ENCODE measurements at places on chromosomes 16 and 17.

- DNase-seq: no peak
These were observed 174.2 kb downstream of the CYLD start for GRCh38 chr16:50916040-50916439.

DNA sequence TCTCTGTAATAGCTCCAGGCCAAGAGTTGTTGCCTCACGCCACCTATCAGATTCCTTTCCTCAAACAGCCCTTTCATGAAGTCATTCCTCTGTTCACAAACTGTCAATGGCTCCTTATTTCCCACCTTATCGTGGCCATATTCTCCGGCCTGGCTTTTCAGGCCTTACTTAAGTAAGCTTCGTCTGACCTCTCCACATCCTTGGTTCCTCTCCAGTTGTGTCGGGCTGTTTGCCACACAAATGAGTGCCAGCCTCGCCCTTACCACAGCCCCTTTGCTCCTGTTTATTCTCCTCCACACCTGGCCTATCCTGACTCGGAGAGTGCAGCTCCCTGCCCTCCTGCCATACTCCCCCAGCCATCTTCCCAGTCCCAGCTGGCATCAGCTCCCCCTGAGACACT lies 2.0 kb downstream of the TP53I13 start:
- no peak for DNase-seq

DNA sequence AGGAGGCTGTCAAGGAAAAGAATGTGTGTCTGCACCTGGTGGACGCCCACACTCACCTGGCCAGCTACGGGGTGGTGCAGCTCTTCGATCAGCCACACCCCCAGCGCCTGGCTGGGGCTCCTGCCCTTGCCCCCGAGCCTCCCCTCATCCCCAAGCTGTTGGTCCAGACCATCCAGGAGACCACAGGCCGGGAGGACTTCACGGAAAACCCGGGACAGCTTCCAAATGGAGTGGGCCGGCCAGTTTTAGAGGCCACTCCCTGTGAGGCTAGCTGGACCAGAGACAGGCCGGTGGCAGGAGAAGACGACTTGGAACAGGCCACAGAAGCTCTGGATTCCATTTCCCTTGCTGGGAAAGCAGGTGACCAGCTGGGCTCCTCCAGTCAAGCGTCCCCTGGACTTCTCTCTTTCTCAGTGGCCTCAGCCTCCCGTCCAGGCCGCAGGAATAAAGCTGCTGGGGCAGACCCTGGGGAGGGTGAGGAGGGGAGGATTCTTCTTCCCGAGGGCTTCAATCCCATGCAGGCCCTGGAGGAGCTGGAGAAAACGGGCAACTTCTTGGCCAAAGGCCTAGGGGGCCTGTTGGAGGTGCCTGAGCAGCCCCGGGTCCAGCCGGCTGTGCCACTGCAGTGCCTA lies 2.2 kb downstream of the WDR81 start:
- DNase-seq: no peak

GRCh38 chr17:20266806-20267458 lies 200.4 kb downstream of the LGALS9B start:
- DNase-seq: peak; percentile 89

DNA sequence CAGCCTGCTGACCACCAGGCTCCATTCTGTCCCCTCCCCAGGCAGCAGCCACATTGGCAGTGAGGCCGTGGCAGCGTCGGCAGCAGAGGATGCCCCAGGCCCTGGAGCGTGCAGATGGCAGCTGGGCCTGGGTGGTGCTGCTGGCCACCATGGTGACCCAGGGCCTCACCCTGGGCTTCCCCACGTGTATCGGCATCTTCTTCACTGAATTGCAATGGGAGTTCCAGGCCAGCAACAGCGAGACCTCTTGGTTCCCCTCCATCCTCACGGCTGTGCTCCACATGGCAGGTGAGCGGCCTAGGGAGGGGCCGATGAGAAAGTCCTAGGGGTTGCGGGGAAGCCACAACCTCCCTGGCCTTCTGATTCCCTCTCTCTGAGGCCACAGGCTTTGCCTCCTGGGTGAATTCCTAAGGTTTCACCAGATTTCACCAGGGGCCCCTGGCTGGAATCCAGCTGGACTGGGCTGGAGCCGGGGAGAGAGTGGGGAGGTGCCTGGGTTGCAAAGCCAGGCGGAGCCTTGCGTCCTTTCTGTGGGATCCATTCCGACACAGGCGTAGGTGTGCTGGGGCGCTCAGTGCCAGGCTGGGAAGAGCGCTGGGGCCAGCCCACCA lies 5.9 kb downstream of the SLC16A5 start:
- DNase-seq: no peak

- DNase-seq: no peak
These were observed 47.0 kb downstream of the COG7 start for GRCh38 chr16:23406024-23406423.

- no peak for DNase-seq
These were observed 169.5 kb upstream of the CHMP6 start for GRCh38 chr17:80822021-80822699.

GRCh38 chr17:63349478-63350000 lies 96.6 kb downstream of the CYB561 start:
- DNase-seq: peak; percentile 89

GRCh38 chr17:62611292-62611691 lies 16.2 kb upstream of the MRC2 start:
- DNase-seq: no peak

DNA sequence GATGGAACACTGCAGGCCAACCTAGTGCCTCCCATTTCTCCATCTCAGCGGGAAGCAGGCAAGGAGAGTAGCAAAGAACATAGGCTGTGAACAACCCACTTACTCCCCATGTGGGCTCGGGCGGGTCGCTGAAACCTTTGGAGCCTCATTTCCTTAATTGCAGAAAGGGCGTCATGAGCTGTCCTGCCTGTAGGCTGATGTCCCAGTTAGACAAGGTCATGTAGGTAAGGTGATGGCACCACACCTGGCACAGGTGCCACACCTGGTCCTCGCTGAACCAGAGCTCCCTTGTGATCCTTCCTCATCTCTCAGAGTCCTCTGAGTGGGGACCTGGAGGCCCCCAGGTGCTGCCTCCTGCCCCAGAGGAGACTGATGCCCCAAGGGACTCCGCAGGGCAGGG lies 22.9 kb downstream of the ABCC3 start:
- no peak for DNase-seq

GRCh38 chr16:30677931-30678585 lies 19.8 kb downstream of the FBRS start:
- DNase-seq: no peak

Data from fibroblast of lung (primary cell).